Esophagus squamous epithelium (tissue), 5 donors: ENCODE measurements at places on chromosomes 4 and X.

- no peak for DNase-seq
Observed at GRCh38 chrX:48451708-48452107, 18.4 kb downstream of the SLC38A5 start.

GRCh38 chr4:183195534-183195933 lies 96.5 kb downstream of the WWC2 start:
- no peak for DNase-seq

DNA sequence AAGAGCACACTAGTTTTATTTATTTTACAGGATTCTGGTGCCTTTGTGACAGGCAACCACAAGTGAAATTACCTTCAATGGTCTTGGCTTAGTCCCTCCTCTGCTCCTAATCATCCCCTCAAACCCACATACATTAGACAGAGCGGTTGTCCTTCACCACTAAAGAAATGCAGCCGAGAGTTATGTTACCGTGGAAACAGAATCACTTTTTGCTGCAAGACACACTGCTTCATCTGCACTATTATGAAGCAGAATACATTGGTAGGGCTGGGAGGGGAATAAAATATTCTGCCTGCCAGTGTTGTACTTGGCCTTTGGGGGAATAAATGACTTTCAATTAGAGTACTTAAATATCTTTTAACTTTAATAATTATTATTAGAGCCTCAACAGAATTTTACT lies 75.2 kb downstream of the ARHGEF38 start:
- DNase-seq: no peak

- no peak for DNase-seq
Observed at GRCh38 chr4:98430708-98431403, 169.7 kb downstream of the RAP1GDS1 start.

GRCh38 chr4:85833302-85833701 lies 358.4 kb downstream of the ARHGAP24 start:
- no peak for DNase-seq

DNA sequence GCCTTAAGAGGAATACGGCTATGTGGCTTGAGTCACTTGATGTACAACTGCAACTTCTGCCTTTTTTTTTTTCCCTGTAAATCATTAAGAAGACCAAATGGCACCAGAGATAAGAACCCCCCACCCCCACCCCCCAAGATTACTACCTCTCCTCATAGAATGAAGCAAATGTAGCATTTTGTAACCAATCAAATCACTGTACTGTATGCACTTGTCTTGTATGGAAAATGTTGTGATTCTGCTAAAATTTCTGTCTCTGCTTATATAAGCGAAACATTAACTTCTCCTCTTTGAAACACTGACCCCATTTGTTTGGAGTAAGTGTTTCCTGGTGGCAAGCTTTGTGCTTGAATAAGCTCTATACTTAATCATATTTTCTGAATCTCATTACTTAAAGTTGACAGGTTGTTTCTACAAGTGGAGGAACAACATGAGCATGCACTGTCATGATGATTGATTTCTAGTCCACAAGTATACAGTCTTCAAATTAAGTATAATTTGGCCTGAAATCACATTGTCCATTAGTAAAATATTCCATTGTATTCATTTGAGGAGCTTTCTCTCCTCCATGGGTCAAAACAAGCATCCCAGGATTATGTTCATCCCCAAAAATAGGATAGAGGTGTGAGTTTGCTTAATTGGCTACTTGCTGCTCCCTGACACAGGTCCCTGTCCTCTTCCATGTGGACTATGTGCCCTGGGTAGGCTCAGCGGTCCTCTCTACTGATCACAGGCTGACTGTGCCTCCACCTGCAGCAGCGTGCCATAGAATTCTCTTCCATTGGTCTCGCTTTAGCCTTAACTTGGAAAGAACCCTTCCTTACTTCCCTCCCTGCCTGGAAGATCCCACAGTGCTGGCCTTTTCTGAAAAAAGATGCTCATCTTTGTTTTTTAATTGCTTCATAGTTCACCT lies 104.0 kb upstream of the BMP2K start:
- DNase-seq: no peak

- DNase-seq: no peak
Observed at GRCh38 chr4:127479031-127479622, 153.6 kb upstream of the INTU start.

- no peak for DNase-seq
Observed at GRCh38 chrX:599837-600715, 30.5 kb upstream of the SHOX start.

DNA sequence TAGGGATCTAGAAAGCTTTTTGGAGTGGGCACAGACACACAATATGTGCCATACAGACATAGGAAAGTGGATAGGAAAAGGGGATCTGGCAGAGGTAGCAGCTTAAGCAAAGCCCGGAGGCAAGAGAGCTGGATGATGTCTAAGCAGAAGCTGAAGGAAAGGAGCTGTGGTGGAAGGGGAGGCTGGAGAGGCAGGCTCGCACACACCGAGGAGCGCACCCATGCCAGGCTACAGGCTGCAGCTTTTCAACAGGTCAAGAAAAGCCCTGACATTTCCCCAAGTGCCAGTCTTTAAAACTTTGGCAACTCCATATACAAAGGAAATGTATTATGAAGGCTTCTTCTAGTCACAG lies 67.4 kb downstream of the SOWAHB start:
- DNase-seq: no peak

DNA sequence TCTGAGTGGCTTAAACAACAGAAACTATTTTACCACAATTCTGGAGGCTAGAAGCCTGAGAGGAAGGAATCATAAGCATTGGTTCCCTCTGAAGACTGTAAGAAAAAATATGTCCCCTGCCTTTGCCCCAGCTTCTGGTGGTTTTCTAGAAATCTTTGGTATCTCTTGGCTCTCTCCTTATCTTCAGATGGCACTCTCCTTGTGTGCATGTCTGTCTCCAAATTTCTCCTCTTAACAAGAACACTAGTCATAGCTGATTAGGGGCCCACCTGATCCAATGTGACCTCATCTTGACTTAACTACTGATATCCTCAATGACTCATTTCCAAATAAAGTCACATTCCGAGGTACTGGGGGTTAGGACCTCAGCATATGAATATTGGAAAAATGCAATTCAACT lies 635.0 kb upstream of the NR3C2 start:
- DNase-seq: no peak

DNA sequence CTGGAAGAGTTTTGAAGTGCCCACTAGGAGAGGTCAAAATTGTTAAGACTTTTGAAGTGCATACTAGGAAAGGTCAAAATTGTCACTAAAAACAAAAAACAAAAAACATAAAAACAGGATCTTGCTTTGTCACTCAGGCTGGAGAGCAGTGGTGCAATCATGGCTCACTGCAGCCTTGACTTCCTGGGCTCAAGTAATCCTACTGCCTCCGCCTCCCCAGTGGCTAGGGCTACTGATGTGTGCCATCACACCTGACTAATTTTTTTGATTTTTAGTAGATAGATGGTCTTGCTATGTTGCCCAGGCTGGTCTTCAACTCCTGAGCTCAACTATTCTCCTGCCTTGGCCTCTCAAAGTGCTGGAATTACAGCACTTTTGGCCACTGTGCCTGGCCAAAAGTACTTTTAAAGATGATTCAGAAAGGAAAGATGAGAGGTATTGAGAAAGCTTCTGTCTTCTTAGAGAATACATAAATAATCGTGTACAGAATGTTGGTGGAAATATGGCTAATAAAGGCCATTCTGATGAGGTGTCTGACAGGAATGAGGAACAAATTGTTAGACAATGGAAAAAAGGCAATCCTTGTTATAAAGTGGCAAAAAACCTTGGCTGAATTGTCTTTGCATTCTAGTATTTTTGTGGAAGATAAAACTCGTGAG lies 43.3 kb upstream of the STX18 start:
- no peak for DNase-seq

DNA sequence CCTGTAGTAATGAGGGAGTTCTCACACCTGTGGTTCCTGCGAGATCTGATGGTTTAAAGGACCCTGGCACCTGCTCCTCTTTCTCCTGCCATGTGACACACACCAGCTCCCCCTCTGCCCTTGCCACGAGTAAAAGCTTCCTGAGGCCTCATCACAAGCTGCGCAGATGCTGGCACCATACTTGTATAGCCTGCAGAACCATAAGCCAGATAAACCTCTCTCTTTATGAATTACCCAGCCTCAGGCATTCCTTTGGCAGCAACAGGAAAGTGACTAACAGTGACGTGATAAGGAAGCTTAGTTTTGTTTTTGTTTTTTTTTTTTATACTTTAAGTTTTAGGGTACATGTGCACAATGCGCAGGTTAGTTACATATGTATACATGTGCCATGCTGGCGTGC lies 130.9 kb downstream of the AFAP1 start:
- DNase-seq: no peak

- DNase-seq: no peak
Observed at GRCh38 chr4:185305979-185306442, 89.7 kb downstream of the LRP2BP start.

GRCh38 chr4:124386648-124387047 lies 325.9 kb downstream of the ANKRD50 start:
- DNase-seq: no peak

GRCh38 chr4:55086578-55086977 lies 38.8 kb downstream of the KDR start:
- DNase-seq: no peak

DNA sequence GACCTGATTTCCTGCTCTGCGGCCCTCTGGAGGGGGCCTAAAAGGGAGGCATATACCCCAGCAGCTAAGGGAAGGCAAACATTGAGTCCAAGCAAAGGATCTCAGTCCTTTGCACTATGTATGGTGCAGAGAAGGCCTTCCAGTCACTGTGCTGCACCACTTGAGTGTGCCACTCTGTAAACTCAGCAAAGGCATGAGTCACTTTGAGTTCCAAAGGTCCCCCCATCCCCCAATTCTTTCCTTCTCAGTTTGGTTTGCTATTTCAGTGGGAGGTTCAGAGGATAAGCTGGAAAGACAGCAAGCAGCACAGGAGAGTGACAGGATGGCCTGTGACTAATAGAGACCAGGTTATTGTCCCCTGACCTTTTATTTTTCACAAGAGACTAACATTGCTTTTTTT lies 131.3 kb downstream of the FHDC1 start:
- no peak for DNase-seq

- no peak for DNase-seq
Observed at GRCh38 chrX:152157042-152157441, 18.7 kb upstream of the MAGEA10 start.

GRCh38 chr4:75844151-75844662 lies 58.0 kb downstream of the PPEF2 start:
- DNase-seq: no peak

DNA sequence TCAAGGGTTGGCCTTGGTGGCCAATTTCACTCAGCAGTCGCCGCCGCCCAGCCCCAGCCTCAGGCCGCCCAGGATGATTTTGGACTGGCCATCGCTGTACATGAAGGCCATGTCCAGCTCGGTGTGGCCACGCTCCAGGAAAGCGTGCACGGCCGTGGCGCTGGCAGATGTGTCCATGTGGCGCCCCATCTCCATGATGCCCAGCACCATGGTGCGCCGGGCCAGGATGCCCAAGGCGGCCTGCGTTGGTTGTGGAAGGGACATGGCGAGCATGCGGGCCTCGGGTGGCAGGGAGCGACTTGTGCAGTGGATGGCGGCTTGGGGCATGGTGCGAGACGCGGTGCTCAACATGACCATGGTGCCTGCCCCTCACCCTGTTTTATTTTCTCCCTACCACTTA lies 55.4 kb downstream of the ZCCHC12 start:
- no peak for DNase-seq

GRCh38 chr4:71765350-71765749 lies 18.5 kb downstream of the GC start:
- DNase-seq: no peak

DNA sequence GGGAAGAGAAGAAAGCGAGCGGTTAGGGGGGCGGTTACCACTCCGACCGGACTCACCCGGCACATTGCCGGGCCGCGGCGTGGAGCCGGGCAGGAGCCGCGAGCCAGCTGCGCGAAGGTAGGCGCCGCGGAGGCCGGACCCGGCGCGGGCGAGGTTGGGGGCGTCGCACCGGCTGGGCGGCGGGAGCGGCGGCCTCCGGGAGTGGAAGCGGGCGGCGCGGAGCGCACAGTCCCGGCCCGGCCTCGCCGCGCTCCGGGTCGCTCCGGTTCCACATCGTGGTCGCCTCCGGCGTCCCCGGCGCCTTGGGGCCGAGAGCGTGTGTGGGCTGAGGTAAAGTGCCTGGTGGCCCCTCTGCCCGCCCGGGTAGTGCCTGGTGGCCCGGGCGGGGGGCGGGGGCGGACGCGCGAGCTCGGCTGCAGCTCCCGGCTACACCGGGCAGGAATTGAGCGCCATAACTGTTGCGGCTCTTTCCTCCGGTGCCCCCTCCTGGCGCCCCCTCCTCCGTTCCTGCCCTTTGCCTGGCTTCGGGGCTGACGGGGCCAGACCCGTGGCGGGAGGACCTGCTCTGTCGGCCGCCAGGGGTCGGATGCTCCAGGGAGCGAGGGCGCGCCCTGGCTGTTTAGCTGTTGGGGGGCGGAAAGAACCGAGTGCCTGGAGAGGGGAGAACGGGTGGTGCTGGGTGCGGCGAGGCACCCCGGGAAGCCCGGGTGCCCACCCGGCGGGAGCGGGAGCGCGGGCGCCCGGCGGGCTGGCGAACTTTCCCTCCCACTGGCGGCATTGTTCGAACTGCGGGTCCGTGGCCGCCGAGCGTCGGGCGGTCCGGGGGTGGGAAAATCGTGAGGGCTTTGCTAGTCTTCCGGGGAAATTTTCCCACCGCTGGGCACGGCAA lies 626 bp downstream of the JADE3 start:
- no peak for DNase-seq

DNA sequence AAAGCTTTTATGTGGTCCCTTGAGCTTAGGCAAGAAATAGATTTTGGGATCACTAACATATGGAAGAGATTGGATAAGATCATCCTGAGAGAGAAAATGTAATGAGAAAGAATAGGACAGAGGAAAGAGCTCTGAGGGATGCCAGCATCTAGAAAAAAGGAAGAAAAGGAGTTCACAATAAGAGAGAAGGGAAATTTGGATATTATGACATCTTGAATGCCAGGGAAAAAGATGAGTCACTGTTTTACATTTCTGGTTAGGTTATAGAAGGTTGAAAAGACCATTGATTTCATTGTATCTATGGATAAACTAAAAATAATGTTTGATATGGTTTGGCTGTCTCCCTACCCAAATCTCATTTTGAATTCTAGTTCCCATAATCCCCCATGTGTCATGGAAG lies 208.5 kb downstream of the MAD2L1 start:
- no peak for DNase-seq

DNA sequence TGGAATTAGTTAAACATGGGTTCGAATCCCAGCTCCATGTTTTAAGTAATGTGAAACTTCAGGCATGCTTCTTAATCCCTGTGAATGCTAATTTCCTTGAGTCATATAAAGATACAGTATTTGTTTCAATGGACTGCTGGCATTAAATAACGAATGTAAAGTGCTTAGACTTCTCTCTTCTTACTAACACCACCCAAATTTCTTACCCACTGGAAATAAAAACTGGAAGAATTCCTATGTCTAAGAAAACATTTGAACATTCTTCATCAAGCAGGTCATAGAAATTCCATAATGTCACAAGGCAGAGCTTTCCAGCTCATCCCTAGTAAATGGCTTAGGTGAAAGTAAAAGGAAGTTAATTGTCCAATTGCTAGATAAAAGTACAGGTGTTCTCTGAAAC lies 172.5 kb downstream of the ANK2 start:
- no peak for DNase-seq
